ENCODE measurements at places on chromosomes 5 and 9.

DNA sequence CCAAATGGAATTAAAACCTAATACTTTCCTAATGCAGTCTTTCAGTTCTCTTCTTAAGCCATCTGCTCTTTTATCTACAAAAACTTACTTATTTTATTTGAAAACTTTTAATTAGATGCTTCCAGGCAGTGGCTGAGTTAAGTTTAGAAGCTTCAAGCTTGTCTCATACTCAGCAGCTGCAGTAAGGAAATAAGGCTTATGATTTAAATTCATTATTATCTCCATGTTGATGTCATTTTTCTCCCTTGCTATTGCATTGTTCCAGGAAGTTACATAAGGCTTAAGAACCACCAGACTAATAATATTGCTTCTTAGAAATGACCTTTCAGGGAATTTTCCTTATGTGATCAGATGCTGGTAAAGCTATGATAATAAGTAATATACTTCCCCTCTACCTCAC lies 119.6 kb downstream of the PPP2R2B start:
- no peak for DNase-seq

- peak; percentile 12 for DNase-seq
Measured at GRCh38 chr5:151288180-151288579, 15.4 kb downstream of the SLC36A3 start.

GRCh38 chr9:117952581-117952980 lies 248.4 kb downstream of the TLR4 start:
- no peak for DNase-seq

GRCh38 chr5:170181902-170182301 lies 50.9 kb upstream of the C5orf58 start:
- peak; percentile 12 for DNase-seq

DNA sequence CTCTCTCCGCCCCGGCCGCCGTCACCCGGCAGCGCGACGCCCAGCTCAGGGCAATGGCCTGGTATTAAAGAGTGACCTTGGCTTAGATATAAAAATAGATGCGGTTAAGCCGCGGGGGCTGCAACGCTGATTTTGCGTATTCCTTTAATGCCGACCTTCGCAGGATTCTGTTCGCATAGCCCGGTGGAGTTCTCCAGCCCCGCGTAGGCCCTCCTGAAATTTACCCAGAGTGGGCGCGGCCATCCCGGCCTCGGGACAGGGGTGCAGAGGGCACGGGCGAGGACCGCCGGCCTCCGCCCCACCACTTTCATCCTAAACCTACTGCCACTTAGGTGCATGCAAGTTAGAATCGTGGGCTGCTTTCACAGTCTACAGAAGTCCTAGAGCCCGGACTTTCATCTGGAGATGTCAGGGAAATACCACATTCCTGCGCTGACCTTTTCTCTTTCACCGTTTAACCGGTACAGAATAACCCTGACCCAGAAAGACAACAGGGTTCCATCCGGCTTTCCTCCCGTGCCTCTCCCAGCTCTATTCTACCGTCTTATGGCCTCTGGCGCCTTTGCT lies 492 bp upstream of the FAM169A start:
- DNase-seq, result no peak

DNA sequence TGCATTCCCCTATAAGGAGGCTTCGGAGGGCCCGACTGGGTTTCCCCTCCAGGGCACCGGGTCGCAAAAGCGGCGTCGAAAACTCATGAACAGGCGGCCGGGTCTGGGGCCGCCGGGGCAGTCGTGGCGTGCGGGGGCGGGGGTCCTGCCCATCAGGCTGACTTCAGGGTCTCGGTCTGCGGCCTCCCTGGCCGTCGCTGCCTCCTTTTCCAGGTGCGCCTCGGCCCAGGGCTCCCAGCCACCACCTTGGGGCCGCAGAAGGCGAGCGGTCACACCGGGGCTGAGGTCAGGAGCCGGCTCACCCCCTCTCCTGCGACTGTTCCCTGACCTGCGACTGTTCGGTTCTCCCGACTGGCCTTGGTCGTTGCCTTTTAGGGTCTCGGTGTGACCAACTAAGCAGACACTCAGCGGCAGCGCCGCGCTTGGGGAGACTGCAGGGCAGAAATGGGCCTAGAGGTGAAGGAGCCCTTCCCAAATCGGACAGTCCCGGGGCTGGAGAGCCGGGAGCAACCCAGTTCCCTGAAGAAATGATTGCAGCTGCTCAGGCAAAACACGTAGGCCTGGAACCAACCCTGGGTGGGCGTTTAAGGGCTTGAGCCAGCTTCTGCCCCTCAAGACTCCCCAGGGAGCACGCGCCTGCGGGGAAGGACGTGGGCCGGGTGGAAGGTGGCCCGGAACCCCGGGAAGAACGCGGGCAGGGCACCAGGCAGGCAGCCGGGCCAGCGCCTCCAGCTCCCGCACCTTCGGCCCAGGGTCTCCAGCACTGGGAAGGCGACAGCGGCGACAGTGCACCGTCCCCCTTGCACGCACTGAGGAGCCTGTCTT lies 11.2 kb downstream of the IRX2 start:
- DNase-seq, result no peak

GRCh38 chr5:3301306-3301705 lies 294.3 kb upstream of the IRX1 start:
- DNase-seq, result no peak

- no peak for DNase-seq
Measured at GRCh38 chr5:158273035-158273434, 414.1 kb upstream of the CLINT1 start.

DNA sequence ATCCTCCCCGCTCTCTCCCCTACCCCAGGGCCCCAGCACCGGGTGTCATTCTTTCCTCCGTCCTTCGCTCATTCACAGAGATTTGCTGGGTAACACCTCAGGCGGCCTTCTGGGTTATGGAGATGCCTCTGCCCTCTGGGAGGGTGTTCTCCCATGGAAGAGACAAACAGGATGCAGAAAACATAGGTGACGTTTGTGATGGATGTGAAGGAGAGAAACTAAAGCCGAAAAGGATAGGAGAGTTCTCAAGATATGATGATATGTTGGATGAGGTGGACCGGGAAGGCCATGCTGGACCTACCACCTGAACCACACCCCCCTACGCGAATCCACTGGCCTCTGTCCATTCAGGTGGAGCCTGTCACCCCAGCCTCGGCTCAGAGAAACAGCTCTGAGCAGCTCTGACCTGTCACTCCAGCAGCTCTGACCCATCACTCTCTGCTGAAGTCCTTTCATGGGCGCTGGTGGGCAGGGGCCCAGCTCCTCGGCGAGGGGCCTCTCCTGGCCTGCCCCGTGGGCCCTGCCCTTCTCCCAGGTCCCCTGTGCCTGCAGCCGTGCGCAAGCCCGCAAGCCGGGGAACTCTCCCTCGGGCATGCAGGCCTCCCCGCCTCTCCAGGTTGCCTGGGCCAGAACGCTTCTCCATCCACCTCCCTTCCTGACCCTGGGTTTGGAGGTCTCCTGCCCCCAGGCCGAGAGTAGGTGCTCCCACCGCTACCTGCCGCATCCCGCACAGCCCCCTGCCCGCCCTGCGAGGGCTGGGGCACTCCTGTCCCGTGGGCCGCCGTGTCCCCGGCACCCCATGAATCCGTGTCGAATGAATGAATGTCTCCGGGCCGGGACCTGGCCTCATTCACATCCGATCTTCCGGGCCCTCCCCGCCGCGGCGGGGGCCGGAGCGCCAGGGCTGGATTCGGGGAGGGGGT lies 717 bp upstream of the NCS1 start:
- no peak for DNase-seq

GRCh38 chr9:88075966-88076285 lies 62.3 kb downstream of the SPATA31C2 start:
- DNase-seq, result peak; percentile 82

- peak; percentile 82 for DNase-seq
Measured at GRCh38 chr5:671459-672328, 21.5 kb downstream of the TPPP start.

DNA sequence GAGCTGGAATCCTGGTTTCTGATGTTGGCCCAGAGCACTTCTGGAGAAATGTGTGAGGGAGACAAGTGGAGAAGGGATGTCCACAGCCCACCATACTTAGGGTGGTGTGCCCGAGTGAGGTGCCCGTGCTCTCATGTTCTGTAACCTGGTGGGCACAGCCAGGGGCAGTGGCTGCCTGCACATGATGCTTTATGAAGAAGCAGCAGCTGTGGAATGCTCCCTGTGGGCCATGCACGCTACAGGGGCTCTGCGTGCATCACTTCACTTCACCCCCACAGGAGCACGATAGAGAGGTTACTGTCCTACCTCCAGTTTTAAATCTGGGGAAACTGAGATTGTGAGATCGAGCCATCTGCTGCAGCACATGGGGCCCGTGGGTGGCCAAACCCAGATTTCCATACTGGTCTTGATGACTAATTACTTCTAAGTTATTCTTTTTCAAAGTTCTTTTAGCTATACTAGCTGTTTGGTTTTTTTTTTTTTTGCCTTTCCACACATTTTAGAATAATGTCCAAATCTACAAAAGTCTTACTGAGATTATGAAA lies 441.6 kb downstream of the GADD45G start:
- DNase-seq, result no peak

- no peak for DNase-seq
Measured at GRCh38 chr9:2568689-2569088, 52.9 kb upstream of the VLDLR start.

DNA sequence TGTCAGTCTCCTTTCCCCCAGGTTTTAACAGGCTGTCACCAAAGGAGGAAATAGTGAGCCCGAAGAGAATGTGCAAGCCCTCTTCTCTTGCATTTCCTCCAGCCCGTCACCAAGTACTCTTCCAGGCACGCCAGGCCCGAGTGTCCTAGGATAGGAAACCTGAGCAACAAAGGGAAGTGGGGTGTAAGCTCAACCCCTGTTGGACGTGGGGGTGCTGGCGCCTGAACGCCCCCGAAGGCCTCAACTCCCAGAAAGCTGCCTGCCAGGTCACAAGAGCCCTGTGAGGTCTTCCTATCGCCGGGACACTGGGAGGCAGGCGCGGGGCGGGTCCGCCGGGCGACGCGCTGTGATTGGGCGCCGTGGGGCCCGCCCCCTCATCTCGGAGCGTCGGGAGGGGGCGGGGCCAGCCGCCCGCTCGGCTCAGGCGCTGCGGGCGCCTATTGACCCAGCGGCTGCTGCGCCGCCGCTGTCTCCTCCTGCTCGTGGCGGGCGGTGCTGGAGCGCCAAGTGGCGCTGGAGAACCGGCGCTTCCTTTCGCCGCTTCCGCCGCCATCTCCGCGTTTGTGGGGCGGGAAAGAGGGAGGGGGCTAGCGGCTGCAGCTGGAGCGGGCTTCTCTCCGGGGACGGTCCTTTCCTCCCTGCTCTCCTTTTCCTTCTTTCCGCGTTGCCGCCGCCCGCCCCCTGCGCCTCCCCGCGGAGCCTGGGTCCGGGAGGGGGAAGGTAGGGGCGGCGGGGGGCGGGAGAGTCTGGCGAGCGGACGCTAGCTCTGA lies 572 bp upstream of the MAN2A1 start:
- peak; percentile 85 for DNase-seq

- no peak for DNase-seq
Measured at GRCh38 chr5:172165465-172165864, 22.6 kb downstream of the STK10 start.

DNA sequence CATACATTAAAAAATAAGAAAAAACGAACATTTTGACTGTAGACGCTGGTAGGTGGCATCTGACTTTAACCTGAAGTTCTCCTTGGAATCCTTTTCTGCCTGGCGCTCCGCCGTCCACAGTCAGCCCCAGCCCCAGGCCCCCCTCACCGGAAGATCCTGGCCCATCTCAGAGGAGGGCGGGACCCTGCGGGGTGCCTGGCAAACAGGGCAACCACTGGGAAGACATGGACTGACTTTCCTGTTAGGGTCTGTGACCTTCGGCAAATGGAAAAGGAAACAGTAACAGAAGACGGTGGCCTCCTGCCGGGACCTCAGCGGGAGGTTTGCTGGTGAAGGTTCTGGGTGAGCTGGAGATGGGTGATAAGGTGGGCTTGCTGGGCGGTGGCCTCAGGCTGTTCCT lies 11.7 kb upstream of the EGR1 start:
- no peak for DNase-seq

GRCh38 chr5:37932450-37932849 lies 92.6 kb upstream of the GDNF start:
- DNase-seq, result no peak

DNA sequence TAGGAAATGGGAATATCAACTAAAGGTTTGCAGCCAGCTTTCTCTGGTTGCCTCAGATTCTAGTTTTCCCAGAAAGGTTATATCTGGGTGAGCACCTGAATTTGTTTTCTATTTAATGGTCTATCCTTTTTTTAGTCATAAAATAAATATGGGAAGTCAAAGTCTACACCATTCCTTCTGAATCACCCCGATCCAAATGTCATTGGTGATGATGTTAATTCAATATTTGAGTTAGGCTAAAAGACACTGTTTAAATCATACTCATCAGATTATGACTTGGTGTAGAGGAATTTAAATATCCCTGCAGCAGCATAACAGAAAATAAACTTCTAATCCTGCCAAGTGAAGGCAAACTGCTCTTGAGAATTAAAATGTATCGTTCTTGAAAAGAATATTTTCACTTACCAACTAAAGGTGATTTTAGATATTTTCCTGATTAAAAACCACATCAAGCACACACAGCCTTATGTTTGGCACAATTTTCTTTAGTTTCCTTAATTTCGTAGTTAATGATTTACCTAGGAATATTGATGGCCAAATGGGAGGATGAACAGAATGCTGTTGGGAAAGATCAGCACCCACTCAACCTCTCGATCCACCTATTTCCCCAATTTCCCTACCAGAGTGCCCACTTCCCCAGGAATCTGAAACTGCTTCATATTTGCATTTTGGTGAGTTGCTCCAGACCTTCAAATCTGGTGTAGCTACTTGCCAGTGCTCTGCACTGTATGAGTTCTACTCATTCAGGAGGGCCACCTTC lies 103.1 kb upstream of the TSLP start:
- no peak for DNase-seq

GRCh38 chr5:17289681-17290539 lies 72.5 kb downstream of the BASP1 start:
- DNase-seq, result no peak

- DNase-seq, result no peak
Measured at GRCh38 chr5:169850409-169850808, 129.9 kb downstream of the INSYN2B start.

DNA sequence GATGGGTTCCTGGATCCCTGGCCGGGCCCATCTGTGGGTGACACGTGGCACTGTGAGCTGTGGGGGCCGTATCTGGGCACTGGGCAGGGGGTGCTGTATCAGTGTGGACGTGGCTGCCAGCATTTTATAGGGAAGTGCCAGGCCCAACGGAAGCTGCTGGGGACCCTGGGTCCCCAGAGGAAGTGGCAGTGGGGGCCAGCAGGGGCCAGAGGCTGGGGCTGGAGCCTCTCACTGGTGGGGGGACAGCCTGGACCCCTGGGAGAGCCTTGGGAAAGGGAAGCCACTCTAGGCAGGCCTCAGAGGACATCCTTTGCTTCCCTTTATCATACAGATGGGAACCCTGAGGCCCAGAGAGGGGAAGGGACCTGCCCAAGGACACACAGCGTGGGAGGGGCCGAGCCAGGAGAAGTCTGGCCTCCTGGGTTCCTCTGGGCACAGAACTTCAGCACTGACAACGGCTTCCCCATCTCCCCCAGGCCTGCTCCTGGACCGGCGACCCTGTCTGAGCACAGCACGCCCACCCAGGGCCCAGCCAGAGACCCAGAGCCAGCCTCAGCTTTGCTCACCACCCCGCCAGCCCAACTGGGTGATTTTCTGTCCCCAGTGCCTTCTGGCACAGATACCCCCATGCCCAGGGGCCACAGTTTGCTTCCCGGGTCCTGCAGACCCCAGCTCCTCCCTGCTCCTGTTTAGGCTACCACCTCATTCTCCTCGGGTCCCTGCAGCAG lies 15.5 kb upstream of the LAMC3 start:
- DNase-seq, result no peak

GRCh38 chr9:97386265-97386633 lies 25.6 kb upstream of the TDRD7 start:
- DNase-seq, result no peak

All from NCI-H2171 treated with DMSO at 0.1 percent for 48 hours (cell line).